GM23248 (cell line): ENCODE measurements at places on chromosomes 11 and 22. TPM values are rescaled to one million over a fixed set of nuclear protein-coding genes. Genes with fewer than 3 reads are reported as not detected.

Gene SLC17A6
- total RNA-seq = not detected in 2 replicates

Gene KRTAP5-1
- not detected in 2 replicates for total RNA-seq

Gene PDGFB
- total RNA-seq = not detected in 2 replicates

Gene GVQW3
- total RNA-seq = 0.25 and 0.54 TPM in 2 replicates

Gene OR10A3
- under 0.01 and 0.65 TPM in 2 replicates for total RNA-seq

Gene NTM
- total RNA-seq = 23.1 and 25.9 TPM in 2 replicates
